ENCODE measurements at places on chromosomes 3 and 15.

GRCh38 chr3:123752228-123752627 lies 131.9 kb downstream of the MYLK start:
- DNase-seq = no peak

DNA sequence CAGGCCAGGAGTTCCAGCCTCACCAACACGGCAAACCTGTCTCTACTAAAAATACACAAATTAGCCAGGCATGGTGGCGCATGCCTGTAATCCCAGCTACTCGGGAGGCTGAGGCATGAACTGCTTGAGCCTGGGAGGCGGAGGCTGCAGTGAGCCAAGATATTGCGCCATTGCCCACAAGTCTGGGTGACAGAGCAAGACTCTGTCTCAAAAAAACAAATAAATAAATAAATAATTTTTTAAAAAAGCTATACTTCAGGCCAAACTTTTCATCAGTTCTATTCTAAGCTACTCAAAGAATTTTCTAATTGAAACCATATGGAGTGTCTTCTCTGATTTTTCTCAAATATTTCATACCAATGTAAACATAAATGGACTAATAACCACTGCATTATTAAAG lies 43.5 kb downstream of the PHC3 start:
- DNase-seq = peak; percentile 38

- DNase-seq = no peak
These were observed 168.4 kb upstream of the ARRDC4 start for GRCh38 chr15:97791824-97792792.

DNA sequence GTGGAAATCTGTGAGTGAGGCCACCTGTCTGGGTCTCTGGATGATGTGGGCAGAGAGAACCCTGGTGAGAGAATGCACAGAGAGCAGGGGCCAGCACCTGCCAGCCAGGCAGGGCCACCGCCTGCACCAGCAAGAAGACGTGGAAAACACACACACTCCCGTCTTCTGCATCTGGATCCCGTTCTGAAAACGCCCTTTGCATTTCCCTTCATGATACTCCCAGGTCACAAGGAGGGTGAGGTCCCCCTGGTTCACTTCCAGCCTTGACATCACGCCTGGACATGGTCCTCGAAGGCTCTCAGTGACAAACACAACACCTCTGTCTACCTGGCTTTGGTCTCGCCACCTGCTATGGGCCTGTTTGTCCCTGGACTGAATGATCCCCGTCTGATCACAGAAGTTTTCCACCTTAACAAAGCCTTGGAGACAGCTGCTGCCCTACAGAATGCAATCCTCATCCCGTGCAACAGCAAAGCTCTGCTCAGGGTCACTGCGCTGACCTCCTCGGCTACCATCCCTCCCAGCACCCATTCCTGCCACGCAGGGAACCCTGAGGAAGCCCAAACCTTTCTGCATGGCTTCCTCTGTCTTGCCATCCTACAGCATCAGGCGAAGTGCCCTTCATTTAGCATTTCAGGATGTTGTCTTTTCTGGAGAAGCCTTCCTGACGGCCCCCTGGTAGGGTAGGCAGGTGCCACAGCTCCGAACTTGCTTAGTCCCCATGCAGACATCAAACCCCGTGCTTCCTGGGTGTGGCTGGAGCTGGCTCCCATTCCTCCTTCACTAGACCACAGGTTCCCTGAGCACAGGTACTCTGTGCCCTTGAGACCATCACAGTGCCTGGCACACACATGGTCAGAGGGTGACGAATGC lies 122.5 kb downstream of the ATP10A start:
- no peak for DNase-seq

DNA sequence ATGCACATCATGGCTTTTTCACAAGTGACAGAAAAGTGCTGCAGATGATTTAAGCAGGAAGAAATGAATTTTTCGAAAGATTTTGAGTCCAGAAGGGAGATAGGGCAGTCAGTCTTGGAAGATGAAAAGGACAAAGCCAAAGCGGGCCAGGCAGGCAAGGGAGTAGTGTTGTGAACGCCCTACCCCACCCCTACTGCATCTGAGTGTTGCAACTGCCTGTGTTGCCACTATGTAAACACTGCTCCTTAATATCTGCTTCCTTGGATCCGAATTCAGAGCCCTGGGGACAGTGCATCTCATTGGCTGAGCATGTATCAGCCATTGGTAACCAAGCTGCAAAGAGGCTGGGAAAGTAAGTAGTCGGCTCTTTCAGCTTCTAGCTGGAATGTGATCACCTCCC lies 39.0 kb downstream of the CNTN4 start:
- DNase-seq = no peak

GRCh38 chr3:81967393-81967792 lies 205.9 kb upstream of the GBE1 start:
- DNase-seq = peak; percentile 27

DNA sequence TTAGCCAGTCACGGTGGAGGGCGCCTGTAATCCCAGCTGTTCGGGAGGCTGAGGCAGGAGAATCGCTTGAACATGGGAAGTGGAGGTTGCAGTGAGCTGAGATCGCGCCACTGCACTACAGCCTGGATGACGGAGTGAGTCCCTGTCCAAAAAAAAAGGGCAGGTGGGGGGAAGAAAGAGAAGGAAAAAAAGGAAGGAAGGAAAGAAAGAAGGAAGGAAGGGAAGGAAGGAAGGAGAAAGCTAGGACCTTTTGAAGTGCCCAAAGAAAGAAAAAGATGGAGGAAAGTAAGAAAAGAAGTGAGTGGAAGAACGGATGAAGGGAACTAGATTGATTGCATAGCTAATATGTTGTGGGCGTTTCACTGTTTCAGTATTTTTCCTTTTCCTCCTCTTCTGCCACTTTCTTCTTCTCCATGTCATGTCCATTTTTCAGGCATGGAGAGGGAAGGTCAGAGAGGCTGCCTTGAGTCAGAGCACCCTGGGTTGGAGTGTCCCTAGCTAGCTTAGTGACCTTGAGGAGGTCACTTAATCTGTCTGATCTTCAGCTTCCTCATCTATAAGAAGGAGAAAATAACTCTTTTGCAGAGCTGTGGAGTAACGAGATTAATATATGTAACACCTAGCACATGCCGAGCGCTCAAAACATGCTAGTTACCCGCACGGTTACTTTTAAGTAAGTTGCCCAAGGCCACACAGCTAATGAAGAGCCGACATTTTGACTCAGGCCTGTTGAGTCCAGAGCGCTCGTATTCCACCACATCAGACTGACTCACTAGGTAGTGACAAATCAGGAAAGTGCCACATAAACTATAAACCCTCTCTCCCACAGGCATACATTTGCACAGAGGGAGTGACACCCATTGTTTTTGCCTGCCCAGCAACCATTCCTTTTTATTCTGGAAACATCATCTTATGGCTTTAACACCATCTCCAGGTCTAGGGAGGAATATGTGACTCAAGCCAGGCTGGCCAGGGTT lies 42.2 kb downstream of the BHLHE40 start:
- DNase-seq = peak; percentile 92

DNA sequence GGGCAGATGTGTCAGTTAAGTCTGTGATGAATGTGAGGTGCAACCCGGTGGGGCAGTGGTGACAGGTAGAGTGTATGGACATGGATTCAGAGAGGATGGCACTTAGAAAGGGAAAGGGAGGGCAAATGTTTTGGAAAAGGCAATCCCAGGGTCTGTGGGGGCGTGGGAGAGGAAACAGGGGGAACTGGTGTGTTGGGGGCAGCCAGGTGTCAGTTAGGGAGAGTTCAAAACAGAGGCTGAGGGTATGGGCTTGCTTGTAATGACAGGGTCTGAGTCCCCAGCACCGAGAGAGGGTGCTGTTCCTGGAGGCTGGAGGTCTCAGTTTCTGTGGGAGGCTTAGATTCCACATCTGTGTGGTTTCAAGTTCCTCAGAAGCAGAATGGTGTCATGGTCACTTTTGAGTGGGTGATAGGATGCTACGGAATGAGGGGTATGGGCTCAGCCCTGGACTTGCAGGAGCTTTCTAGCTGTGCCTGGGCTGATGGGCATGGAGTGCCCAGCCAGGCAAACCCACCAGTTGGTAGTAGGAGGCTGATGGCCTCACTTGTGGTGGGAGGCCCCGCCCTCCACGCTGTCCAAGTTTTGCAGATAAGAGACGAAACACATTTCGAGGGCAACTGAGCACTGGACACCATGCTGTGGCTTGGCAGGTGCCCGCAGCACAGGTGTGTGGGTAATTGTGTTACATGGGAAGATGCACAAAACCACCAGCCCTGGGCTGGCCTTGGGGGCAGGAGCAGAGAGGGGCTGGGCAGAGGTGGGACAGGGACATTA lies 209.4 kb downstream of the RPLP1 start:
- DNase-seq = no peak

DNA sequence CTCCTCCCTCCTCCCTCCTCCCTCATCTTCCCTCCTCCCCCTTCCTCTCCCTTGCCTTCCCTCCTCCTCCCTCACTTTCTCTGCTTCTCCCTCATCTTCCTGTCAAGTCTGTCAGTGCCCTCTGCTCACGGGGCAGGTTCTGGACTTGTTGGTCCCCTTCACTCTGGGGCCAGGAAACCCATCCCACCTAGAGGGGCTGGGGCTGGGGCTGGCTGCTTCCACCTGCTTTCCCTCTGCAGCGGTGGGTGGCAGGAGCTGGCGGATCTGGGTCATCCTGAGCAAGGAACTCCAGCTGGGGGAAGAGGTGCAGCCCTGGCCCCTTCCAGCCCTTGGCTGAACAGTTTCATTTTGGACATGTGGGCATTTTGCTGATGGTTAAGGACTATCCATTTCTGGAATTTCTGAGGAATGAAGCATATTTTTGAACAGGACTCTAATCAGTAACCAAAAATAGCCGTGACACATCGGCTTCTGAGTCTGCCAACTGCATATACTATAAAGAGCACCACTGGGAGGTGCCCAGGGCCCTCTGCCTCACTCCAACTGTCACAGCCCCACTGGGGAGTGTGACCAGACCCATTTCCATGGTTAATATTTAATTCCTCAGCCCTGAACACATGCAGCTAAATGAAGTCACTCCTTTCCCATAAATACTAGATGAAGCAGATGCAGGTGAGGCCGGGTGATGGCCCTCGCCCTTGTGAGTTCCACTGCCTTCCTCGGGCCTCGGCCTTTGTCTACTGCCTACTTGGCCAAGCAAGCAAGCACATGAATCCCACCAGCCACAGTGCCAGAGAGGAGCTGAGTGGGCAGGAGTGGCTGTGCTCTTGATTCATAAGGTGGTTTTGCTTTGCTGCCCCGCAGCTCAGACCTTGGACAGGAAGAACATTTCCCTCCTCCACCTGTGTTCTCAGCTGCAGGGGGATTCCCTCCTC lies 39.8 kb downstream of the CHDH start:
- DNase-seq = peak; percentile 94

Measured in GM23248 (cell line).